Right hindlimb (tissue), 1 donor: ENCODE measurements at places on chromosomes 3 and 15.

GRCh38 chr15:67785431-67785830 lies 39.9 kb upstream of the SKOR1 start:
- DNase-seq, result no peak

DNA sequence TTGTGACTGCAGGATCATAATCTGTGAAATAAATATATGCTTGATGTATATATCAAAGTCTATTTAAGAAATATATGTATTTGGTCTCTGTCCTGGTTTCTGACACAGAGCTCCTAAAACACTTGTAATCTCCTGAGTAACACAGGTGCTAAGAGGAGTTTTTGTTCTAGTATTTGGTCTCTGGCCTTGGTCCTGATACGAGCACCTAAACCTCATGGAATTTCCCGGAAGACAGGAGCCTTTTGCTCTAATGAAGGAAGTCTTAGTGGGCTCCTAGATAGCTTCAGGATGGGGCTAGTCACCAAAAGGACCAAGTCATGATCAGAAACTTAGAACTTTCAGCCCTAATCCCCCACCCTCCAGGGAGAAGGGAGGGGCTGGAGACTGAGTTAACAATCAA lies 19.2 kb upstream of the MUSTN1 start:
- no peak for DNase-seq

GRCh38 chr15:37783290-37783689 lies 151.2 kb upstream of the TMCO5A start:
- no peak for DNase-seq

- no peak for DNase-seq
These were observed 318.4 kb upstream of the TRIM42 start for GRCh38 chr3:140359233-140359995.

- no peak for DNase-seq
These were observed 3.3 kb upstream of the TAMM41 start for GRCh38 chr3:11850003-11850402.
